ENCODE measurements at places on chromosomes 7 and 10.

GRCh38 chr10:67849331-67850011, 11.5 kb upstream of the DNAJC12 start:
- peak; percentile 95 for DNase-seq

DNA sequence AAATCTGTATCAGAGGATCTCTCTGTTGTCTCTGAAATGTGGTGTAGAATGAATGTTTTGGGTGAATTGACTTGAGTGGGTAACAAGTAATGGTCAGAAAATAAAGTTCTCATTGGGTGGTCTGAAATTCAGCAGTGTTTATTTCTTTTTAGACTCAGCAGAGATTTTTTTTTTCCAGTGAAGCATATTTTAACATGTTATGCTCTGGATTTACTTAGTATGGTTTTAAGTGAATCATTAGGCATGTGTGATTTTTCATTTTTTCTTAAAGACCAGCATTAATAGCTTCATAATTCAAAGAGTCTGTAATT, 63.5 kb downstream of the REEP3 start:
- DNase-seq = no peak

GRCh38 chr10:63071145-63071544, 62.0 kb upstream of the NRBF2 start:
- no peak for DNase-seq

GRCh38 chr10:61286686-61287085, 166.5 kb downstream of the TMEM26 start:
- DNase-seq = no peak

- no peak for DNase-seq
Observed at GRCh38 chr10:64215088-64215487, 693.9 kb downstream of the REEP3 start.

DNA sequence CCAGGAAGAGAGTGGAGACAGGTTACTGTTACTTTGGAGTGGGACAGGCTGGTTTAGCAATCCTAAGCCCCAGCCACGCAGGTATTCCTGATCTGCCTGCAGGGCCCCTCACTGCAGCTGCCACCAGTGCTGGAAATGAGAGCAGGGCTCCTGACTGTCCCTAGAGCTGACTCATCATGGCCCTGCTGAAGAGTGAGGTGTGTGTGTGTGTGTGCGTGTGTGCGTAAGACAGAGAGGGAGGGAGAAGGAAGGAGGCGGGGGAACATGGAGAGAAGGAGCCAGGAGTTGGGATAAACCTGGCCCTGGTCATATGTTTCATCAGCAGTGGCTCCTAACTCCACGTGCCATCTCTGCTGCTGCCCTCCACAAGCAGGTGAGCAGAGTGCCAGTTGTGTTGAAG, 3.6 kb downstream of the FOXI2 start:
- DNase-seq = peak; percentile 45

DNA sequence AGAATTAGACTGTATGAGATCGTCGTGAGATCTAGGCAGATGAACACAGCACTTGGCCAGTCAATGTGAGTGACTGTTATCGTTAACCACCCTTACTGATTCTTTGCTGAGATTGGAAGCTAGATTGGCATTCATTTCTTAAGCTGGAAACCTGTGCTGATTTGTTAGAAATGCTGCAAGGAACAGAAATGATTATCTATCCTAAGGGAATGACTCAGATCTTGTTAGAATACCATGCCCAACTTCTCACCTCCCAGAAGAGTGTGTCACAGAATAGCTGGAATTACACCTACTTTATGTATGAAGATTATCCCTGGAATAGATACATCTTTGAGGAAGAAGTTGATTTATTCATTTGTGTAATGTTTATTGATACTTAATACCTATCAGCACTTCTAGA, 275.2 kb downstream of the AUTS2 start:
- no peak for DNase-seq

- no peak for DNase-seq
Observed at GRCh38 chr10:87760195-87760905, 57.7 kb downstream of the ATAD1 start.

DNA sequence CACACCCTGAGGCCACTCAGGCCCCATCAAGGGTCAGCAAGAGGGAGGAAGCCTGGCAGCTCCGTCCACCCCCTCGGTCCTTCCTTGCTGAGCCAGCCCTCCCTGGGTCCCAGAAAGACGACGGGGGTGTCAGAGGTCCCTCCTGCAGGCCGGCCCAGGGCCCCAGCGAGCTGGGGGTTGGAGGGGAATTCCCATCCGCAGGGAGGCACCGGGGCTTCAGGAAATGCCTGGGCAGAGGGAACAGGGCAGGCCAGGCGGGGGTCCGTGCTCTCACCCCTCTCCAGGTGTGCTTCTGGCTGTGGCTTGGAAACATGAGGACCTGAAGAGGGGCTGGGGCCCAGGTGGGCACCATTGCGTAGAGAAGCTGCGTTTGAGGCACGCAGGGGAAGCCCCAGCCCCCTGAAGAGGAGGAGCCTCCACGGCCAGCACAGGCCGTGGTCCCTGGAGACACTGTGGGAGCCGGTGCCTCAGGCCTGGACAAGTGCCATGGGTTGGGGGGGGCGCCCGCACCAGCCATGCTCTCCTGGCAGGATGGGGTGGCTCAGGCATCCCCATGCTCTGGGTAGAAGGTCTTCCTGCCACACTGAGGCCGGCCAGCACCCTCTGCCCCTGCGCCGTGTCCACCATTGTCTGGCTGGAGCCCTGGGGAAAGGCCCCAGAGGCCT, 66.7 kb downstream of the PDGFA start:
- DNase-seq = no peak

DNA sequence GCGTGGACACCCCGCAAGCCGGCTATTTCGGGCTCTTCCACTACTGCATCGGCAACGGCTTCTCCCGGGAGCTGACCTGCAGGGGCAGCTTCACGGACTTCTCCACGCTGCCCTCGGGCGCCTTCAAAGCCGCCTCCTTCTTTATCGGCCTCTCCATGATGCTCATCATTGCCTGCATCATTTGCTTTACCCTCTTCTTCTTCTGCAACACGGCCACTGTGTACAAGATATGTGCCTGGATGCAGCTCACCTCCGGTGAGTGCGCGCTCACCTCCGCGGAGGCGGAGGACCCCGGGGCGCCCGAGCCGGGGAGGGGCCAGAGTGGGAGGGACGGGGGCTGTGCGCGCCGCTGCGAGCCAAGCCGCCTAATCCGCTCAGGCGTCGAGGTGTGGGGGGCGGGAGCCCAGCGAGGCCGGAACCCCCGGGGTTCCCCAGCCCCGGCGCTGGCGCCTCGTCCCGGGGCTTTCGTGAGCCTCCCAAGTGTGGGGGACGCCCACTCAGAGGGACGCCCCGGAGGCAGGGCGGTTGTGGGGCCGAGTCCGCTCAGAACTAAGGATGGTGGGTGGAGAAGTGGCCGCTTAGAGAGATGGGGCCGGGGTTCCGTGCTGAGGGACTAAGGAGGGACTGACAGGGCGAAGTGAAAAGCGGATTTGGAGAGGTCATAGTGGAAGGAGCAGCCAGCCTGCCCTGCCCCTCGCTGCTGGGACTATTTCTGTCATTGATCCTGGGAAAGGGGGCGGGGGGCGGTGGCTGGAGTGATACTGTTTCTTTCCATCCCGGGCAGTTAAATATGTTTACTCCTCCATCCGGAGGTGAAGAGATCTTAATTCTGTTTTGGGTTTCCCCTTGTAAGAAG, 795 bp downstream of the LHFPL3 start:
- DNase-seq = no peak

DNA sequence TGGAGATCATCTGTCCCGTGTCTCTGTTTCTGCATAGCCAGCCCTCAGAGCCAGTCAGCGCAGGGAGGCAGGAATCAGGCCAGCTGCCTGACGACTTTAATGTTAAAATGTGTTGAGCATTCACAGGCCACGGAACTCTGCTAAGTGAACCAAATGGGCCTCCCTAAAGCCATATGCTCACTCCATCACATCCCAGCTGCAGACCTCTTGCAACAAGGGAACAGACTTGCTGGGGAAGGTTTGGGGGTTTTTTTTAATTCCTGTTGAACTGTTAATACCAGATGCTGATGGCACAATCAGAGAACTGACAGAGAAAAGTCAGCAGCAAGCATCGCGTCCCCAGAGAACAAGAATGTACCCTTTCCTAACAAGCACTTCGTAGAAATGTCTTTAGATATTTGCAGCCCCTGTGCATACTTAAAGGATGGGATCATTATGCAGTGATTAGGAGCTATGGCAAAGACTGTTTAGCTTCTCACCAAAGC, 900.4 kb upstream of the AUTS2 start:
- no peak for DNase-seq

DNA sequence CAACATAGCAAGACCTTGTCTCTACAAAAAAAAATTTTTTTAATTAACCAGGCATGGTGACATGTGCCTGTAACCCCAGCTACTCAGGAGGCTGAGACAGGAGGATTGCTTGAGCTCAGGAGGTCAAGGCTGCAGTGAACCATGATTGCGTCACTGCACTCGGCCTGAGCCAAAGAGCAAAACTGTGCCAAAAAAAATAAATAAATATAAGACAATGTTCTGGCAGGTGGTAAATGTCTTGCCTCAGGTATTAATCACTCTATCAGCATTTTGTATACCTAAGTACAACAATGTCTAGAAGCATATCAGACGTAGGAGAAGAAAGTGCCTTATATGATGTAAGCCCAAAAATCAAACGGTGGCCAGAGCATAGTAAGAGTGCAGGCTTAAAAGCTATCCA, 427.8 kb upstream of the C7orf33 start:
- no peak for DNase-seq

- no peak for DNase-seq
Observed at GRCh38 chr7:77995717-77996116, 197.1 kb downstream of the PHTF2 start.

- DNase-seq = no peak
Observed at GRCh38 chr10:24393201-24393600, 184.3 kb downstream of the KIAA1217 start.

- no peak for DNase-seq
Observed at GRCh38 chr10:127276794-127277462, 80.5 kb upstream of the INSYN2A start.

- DNase-seq = no peak
Observed at GRCh38 chr7:55387062-55387965, 22.2 kb downstream of the LANCL2 start.

DNA sequence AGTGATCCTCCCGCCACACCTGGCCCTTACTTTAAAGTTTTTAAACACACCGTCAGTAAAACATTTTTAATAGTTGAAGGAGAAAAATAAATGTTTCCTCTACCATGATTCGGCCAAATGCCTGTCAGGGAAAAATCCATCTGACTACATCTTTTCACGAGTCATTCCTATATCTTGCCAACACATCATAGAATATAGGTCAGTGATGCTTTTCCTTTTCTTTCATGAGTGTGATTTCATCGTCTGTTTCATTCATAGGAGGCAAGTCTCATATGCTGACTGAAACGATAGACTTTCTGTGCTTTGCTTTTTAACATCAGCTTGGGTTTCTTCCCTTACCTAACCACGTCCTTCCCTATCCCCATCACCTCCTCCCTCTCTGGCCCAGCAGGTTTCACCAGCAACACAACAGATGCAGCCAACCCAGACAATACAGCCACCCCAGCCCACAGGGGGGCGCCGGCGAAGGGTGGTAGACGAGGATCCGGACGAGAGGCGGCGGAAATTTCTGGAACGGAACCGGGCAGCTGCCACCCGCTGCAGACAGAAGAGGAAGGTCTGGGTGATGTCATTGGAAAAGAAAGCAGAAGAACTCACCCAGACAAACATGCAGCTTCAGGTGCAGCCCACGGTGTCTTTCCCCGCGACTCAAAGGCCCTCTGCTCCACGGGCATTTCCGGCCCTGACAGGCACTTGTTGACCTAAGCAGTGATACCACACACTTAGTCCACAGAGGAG, 149.2 kb downstream of the TRIL start:
- no peak for DNase-seq

GRCh38 chr10:31557854-31558253, 238.8 kb downstream of the ZEB1 start:
- no peak for DNase-seq

- no peak for DNase-seq
Observed at GRCh38 chr7:24052572-24053260, 231.3 kb upstream of the NPY start.

- no peak for DNase-seq
Observed at GRCh38 chr7:14368285-14368684, 378.8 kb upstream of the ETV1 start.

Data from ureter (tissue), 1 donor.